ENCODE measurements at places on chromosomes 13 and 19.

- DNase-seq: no peak
Measured at GRCh38 chr19:56683116-56683515, 11.6 kb upstream of the ZNF835 start.

DNA sequence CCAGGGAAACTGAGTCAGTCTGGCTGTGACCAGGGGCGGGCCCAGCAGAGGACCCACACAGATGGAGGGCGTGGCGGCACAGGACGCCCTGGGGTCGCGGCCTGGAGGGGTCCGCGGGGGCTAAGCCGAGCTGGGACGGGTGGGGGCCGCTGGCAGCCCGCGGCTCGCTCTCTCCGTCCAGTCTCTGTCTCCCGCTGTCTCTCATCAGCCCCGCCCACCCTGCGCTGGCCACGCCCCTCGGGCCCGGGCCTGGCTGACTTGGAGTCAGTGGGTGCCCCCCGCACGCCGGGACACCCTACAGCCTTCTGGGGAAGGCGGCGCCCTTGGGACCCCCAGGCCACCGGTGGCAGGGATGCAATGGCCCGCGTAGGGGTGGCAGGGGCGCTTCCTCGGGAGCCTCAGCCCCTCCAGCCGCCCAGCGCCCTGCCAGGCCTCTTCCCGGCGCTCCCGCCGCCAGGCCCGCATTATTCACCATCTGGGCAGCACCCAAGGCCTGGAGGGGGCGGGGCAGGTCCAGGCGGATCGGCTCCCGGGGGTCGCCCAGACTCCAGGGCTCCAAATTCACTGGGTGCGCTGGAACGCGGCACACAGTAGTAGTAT, at the start of gene TBXA2R:
TBXA2R (minus strand) TSS at position 186 of the 600 bp plus-strand sequence. CDS start 6,241 bp downstream, outside the sequence.
- DNase-seq: peak; percentile 83

DNA sequence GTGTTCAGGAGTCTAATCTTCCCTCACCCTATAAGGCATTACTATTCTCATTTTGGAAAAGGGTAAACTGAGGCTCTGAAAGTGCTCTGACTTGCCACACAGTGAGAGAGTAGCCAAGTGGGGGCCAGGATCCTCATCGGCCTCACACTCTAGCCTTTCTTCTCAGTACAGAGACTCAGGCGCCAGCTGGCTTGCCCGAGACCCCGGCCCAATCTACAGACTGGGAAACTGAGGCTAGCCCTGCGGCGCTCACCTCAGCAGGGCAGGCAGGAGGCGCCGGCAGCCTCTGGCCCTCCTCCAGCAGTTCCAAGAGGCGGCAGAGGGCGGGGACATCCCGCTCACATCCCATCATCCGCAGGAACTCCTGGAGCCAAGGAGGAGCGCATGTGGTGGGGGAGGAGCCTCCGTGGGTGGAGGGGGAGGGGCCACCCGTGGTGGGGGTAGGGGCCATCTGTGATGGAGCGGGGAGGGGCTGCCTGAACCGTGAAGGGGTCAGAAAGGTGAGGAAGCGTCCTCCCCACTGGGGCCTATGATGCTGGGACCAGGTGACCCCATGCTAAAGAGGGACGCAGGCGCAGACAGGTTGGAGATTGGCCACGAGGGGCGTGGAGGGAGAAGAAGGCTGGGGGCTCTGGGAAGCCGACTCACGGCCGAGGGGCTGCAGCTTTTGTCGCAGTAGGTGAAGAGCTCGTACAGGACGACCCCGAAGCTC, 8.7 kb upstream of the INSL3 start:
- DNase-seq: no peak

- no peak for DNase-seq
Measured at GRCh38 chr19:33638167-33639034, 16.6 kb downstream of the CHST8 start.

DNA sequence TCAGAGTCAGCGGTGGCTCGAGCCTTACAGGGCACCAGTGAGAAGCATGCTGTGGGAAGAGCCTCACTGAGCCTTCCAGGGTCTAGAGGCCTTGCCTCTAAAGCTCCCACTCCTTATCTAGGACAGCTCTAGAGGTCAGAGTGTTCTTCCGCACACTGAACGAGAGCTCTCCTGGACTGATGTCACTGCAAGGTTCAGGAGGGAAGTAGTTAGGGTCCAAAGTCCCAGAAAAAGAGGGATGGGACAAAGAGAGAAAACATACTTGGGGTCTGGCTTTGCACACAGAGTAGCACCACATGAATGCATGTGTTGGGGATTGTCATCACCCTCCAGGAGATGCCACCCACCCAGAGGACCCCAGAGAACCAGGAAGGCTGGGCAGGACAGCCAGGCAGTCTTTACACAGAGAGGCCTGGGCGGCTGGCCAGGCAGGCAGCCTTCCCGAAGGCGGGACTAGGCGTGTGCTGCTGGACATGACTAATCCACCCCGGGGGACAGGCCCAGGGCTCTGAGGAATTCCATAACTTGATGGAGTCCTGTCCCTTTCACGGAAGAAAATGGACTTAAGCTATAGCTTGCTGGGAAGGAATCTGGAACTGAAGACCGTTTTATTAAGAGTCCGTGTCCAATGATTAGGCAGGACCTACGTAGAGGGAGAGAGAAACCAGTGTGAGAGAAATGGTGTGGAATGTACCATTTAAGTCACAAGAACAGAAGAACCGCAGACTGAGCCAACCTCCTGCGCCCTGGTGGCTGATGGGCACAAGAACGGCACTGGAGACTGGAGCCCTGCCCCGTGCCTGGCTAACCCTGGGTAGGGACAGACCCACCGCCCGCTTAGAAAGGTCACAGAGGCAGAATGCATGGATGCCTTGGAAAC, 16.6 kb upstream of the EPHX3 start:
- DNase-seq: no peak

DNA sequence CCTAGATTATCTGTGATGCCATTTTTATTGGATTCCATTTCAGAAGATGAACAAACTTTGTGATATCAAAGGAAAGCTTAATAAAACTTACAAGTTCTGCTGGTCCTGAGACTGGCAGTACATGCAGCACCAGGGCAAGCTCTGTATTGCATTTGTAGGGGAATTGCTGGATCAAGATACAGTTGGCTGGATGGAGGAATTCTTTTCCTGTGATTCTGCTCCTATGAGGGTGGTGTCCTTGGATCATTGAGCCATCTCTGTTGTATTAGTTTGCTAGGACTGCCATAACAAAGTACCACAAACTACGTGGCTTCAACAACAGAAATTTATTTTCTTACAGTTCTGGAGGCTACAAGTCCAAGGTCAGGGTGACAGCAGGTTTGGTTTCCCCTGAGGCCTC, 33.9 kb upstream of the CSNK1A1L start:
- no peak for DNase-seq

- no peak for DNase-seq
Measured at GRCh38 chr13:28526876-28527275, 31.9 kb upstream of the FLT1 start.

DNA sequence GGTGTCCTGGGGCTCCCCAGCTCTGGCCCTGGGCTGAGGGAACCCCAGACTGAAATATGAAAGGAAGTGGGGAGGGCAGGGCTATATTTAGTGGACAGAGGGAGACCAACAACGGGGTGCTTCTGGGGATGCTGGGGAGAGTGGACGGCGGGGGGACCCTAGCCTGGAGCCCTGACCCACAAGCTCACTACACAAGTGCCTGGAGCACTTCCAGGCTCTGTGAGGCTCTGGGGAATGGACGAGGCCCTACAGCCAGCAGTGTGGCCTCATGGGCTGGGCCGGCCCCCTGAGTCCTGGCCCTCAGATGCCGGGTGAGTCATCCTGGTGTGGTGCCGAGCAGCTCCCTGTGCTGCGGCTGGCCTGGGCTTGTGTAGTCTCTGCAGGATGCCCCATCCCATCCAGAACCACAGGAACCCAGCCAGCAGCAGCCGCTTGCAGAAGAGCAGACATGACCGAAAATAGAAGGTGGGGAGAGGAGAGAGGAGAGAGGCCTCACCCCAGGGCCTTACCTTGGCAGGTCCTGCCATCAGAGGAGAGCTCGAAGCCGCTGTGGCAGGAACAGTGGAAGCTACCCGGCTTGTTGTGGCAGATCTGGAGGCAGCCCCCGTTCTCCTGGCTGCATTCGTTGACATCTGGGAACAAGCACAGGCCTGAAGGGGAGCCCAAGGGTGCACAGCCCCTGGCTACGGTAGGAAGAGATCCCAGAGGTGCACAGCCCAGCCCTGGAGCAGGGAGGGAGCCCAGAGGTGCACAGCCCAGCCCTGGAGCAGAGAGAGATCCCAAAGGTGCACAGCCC, 26.1 kb downstream of the GAS6 start:
- no peak for DNase-seq

- DNase-seq: no peak
Measured at GRCh38 chr13:50074843-50075242, 59.6 kb downstream of the KCNRG start.

DNA sequence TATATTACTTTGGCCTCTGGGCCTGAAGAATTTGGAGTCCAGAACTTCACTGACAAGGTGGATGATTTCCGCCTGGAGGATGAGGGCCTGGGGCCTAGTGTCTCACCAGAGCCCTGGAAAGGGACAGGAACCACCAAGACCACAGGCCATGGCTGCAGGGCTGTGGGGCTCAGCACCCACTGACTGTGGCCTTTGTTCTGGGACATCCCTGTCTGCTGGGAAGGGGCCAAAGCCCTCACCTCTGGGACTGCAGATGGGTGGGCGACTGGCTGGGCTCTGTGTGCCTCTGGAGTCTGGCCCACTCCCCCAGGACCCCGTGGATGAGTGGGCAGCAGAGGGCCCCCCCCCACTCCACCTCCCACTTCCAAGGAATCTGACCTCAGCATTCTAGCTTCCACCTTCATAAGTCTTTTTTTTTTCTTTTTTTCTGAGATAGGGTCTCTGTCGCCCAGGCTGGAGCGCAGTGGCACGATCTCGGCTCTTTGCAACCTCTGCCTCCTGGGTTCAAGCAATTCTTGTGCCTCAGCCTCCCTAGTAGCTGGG, 20.3 kb downstream of the CHST8 start:
- DNase-seq: no peak

- DNase-seq: no peak
Measured at GRCh38 chr19:13830114-13830740, 35.0 kb downstream of the ZSWIM4 start.
